ENCODE measurements at places on chromosomes 13 and 19.

DNA sequence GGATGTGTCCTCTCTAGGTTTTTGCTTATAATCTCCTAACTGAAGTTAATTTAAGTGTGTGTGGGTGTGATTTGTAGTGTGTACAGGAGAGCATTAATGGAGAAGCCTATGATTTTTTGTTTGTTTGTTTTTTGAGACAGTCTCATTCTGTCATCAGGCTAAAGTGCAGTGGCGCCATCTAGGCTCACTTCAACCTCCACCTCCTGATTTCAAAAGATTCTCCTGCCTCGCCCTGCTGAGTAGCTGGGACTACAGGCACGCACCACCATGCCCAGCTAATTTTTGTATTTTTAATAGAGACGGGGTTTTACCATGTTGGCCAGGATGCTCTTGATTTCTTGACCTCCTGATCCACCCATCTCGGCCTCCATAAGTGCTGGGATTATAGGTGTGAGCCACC lies 20.6 kb downstream of the ZNF701 start:
- DNase-seq: no peak

- DNase-seq: no peak
Measured at GRCh38 chr13:53788286-53788685, 759.7 kb downstream of the OLFM4 start.

- no peak for DNase-seq
Measured at GRCh38 chr13:103101901-103102300, 35.7 kb upstream of the SLC10A2 start.

GRCh38 chr13:46100191-46100815 lies 4.5 kb downstream of the CPB2 start:
- DNase-seq: no peak

GRCh38 chr13:108306860-108307259 lies 37.3 kb downstream of the TNFSF13B start:
- no peak for DNase-seq

- peak; percentile 60 for DNase-seq
Measured at GRCh38 chr19:48835734-48836088, 580 bp downstream of the HSD17B14 start.

GRCh38 chr19:3452171-3452941 lies 28.0 kb downstream of the SMIM24 start:
- DNase-seq: no peak

- DNase-seq: no peak
Measured at GRCh38 chr13:31053896-31054295, 107.8 kb downstream of the HSPH1 start.
